Activated CD4-positive, CD25-positive, alpha-beta regulatory T cell (primary cell): ENCODE measurements at places on chromosomes 3 and 15.
A peak's percentile ranks its signal among the peaks of the same experiment; 100 is the strongest.

GRCh38 chr3:156187146-156187769 lies 66.9 kb downstream of the KCNAB1 start:
- no peak for DNase-seq

GRCh38 chr15:48571510-48571909 lies 74.0 kb downstream of the FBN1 start:
- DNase-seq: no peak

DNA sequence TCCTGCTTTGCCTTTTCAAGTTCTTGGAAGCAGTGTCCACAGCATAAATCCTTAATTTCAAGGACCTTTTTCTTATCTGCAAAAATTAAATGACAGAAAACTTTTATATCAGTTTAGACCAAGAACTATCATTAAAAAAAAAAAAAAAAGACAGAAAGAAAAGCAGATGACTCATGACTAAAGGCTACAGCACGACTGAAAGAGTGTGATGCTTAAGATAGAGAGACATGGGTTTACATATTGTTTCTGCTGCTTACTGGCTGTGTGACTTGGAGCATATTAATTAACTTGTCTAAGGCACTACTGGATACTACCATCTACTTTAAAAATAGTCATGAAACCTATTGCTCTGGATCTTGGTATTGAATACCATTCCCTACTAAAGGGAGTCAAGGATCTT lies 62.3 kb downstream of the CEP152 start:
- no peak for DNase-seq

- no peak for DNase-seq
Measured at GRCh38 chr3:125375950-125376679, 990 bp upstream of the ZNF148 start.

DNA sequence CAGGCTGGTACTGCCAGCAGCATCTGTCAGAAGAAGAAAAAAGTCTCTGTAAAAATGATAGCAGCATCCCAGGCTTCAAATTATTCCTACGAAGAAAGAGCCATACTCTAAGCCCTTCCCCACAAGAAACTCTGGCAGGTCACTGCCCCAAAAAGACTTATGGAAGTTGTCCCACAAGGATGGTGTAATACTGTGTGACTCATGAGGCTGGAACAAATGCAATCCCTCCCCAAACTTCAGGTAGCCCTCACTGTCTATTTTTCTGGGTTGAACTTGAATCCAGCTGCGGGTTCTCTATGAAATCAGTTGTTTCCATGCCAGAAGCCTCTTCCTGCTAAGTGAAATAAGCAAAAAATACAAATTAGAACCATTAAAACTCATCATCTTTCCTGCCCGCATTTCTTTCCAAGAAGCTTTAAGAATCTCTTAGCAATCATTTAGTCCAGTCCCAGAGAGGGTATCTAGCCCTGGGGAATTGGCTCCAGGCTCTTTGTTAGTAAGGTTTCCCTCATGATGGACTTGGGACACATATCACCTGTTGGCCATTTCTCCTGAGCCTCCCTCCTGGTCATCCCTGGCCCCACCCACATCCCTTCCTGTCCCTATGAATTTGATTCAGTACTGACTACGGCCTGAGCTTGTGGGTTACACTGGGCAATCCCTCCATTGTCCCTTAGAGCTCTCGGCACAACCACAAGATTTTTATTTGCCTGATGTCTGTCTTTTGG lies 51.7 kb downstream of the FAM174B start:
- DNase-seq: no peak

- no peak for DNase-seq
Measured at GRCh38 chr3:196604548-196604947, 34.9 kb upstream of the NRROS start.

GRCh38 chr3:56970461-56970879 lies 90.0 kb upstream of the SPATA12 start:
- no peak for DNase-seq

DNA sequence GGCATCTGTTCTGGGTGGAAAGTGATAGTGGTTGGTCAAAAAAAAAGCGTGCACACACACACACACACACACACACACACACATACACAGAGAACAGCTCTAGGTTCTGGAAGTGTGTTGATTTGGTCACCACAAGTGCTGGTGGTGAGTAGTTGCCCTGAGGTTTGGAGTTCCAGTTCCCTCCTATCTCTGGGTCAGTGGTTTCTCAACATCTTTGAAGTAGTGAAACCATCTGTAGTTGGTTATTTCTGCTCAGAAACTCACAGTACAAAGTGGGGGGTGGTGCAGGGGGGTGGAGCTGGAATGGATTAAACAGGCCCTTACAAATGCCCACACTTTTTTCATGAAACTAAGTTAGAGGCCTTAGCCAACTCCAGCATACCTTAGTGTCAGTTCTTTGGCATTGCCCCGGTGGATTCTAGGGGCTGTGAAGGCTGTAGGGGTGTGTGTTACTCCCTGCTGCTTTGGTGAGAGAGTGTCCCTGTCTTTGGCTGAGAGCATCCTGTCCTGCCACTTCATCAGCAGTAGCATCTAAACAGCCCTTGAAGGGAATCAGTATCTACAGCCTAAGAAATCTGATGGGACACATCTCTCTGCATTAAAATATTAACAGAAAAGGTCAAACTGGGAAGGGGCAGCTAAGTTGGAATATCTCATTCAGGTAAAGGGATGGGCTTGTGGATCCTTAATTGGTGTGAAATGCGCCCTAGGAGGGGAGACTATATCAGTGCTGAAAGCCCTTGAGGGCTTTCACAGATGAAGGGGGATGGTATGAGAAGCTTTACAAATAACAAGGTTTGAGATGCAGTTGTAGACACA lies 20.6 kb downstream of the SMAD3 start:
- no peak for DNase-seq

- DNase-seq: no peak
Measured at GRCh38 chr3:184339001-184339400, 1.6 kb downstream of the FAM131A start.

DNA sequence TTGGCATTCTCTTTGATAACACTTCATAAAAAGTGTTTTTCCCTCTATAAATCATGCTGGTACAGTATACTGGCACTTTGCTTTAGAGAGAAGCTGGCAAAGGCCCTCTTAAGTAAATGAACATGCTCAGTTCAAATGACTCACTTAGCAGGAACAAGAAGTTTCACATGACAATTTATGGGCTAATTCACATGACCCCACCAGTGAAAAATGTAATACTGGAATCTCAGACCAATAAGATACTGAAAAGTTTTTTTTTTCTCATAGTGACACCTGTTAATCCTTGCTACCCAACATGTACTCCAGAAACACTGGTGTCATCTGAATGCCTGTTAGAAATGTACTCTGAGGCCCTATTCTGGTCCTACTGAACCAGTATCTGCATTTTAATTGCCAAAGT lies 13.9 kb downstream of the BTBD1 start:
- DNase-seq: no peak

GRCh38 chr3:113560271-113560670 lies 27.9 kb downstream of the SIDT1 start:
- DNase-seq: no peak

GRCh38 chr15:32888221-32888761 lies 170.5 kb downstream of the GREM1 start:
- no peak for DNase-seq

DNA sequence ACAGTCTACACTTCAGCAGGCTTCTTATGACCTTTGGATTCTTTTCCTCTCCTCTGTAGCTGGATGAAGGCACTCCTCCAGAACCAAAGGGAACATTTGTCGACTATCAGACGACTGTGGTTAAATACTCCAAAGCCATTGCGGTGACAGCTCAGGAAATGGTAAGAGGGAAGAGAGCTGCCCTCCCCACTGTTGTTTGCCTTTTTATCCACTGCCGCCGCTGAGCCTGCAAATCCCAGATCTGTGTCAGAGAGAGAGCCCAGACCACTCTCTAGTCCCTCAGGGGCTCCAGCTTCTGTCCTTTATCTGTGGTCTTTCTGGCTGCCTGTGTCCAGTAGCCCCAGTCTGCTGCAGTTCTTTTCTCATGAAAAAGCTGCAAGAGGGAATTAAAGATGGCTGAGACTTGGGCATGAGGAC lies 261.5 kb upstream of the TPM1 start:
- DNase-seq: no peak

DNA sequence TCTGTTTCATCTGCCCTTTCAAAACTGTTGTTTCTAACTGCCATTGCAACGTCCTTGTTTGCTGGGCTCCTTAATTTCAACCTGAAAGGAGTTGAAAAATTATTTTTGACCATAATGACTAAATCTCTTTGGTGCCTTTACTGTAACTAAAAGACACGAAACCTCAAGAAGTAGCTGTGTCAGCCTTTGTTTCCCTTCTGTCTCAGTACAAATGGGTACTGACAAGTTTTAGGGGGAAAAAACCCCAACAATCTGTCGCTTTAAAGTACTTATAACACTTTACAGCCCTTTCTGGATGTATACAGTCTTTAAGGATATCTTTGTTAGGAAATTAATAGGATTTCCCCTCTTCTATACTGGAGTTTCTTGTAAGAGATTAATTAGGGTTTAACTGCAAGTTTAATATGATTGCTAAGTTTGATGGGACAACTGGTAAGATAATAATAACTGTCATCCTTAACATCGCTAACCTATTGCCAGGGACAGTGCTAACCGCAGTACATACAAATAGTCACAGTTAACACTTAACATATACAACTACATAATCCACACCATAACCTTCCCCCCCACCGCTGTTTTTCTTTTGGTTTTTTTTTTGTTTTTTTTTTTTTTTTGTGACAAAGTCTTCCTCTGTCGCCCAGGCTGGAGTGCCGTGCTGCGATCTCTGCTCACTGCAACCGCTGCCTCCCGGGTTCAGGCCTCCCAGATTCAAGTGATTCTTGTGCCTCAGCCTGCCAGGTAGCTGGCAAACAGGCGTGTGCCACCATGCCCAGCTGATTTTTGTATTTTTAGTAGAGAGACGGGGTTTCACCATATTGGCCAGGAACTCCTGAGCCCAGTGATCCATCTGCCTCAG lies 1.7 kb downstream of the GXYLT2 start:
- no peak for DNase-seq

GRCh38 chr3:129614927-129615363 lies 8.5 kb upstream of the PLXND1 start:
- DNase-seq: no peak

- no peak for DNase-seq
Measured at GRCh38 chr3:171443211-171443957, 16.8 kb downstream of the TNIK start.

DNA sequence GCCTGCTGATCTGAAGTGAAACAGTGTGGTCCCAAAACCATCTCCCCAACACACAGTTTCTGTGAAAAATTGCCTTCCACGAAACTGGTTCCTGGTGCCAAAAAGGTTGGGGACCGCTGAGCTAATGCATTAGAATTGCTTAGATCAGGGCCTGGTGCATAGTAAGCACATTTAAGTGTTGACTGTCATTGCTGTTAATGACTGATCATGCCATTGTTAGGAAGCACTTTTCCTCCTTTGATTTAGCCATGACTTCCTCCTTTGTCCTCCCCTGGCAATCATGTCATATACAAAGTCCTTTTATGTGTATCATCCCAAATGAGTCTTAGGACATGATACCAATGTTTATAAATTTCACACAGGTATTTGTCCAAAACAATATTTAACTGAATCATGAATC lies 81.5 kb upstream of the ATP11B start:
- DNase-seq: no peak

DNA sequence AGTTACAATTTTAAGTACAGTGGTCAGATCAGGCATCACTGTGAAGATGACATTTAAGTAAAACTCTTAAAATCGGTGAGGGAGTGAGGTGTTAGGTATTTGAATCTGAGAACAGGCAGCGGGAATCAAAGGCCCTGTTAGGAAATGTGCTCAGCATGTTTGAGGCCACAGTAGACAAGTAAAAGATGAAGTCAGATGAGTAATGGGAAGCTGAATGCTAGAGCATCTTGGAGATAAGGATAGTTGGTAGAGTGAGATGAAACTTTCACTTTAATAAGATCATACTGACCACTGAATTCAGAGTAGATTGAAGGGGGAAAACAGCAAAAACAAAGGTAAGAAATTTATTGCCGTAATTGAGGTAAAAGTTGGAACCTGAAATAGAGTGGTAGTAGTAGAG lies 61.6 kb downstream of the DCBLD2 start:
- DNase-seq: no peak

GRCh38 chr15:82647045-82647834 lies at the start of gene CPEB1:
CPEB1 (minus strand) TSS chr15:82647363; CDS start chr15:82628459, 18,904 bp downstream.
- peak; percentile 16 for DNase-seq

DNA sequence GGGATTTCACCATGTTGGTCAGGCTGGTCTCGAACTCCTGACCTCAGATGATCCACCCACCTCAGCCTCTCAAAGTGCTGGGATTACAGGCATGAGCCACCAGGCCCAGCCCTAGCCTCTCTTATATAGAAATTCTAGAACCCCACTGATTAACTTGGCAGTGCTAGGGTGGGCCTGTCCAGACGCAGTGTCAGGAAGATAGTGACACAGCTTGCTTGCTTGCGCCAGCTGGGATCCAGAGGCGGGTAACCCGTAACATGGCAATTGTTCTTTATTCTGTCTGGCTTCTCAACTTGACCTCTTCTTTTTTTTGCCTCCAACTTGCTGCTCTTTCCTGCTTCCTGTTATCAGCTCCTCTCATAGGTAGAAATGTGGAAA lies 16.2 kb downstream of the CEP19 start:
- DNase-seq: no peak

DNA sequence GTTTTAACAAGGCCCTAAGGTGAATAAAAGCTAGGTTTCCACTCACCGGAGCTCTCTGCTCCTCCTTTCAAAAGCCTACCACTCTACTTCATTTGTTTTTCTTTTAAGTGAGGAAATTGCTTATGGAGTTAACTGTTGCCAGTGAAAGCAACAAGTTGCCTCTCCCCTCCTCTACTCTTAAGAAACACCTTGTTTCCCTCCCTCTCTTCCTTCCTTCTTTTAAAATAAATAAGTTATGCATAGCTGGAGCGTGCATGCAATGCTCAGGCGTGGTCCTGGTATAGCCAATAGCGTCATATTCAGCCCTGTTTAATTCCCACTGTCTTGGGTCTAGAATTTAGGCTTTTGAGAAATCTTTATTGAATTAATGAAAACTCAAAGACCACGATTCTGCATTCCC lies 101.1 kb upstream of the IGF1R start:
- DNase-seq: no peak

DNA sequence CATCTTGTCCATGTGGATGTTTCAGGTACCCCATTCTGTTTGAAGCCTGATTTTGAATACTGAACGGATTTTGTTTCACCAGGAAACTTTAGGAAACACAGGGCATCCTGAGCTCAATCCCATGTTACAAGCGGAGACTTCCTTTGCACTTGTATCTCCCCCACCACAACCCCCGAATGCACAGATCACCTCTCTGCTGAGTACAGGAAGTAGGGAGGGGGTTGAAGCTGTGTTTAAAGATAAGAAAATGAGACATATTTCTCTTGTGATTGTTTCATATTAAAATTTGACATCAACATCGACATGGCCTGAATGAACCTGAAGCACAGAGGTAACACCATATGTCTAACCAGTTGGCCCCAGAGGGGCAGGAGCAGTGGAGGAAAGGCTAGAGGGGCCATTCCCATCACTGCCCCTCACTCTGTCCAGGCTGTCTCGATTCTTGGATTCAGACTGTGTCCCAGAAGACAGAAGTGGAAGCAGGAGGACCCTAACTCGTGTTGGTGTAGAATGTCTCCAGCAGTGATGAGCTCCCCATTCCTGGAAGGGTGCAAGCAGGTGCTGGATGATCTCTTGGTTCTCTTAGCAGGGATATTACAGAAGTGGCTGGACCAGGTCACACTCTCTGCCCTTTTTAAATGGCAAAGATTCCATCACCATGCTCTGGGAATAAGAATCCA lies 59.6 kb upstream of the IQSEC1 start:
- DNase-seq: no peak
